ENCODE measurements at places on chromosomes 12 and 14. TPM values are rescaled to one million over a fixed set of nuclear protein-coding genes. Genes with fewer than 3 reads are reported as not detected.

KRT3 gene
- not detected for total RNA-seq

SLC4A8 gene
- total RNA-seq = 7.6 TPM

DLGAP5 gene
- total RNA-seq = 5.4 TPM

KRT8 gene
- 0.95 TPM for total RNA-seq

NPFF gene
- total RNA-seq = not detected

KLRB1 gene
- total RNA-seq = not detected

NOVA1 gene
- 7.3 TPM for total RNA-seq

PTCSC3 gene
- not detected for total RNA-seq

PRB3 gene
- total RNA-seq = not detected

CMKLR1 gene
- not detected for total RNA-seq

RNASE3 gene
- 0.16 TPM for total RNA-seq

HOXC5 gene
- 0.16 TPM for total RNA-seq

NXPH4 gene
- total RNA-seq = 0.79 TPM

ANHX gene
- not detected for total RNA-seq

All from bronchial smooth muscle cell (primary cell).